ENCODE measurements at places on chromosomes 13 and 19.
A peak's percentile ranks its signal among the peaks of the same experiment; 100 is the strongest.

- H3K36me3 ChIP-seq, result no peaks in the 10 kb centered on the region
- H3K27me3 ChIP-seq, result peaks cover 76% of the 10 kb centered on the region
- no peak for DNase-seq
- peaks cover 17% of the 10 kb centered on the region for H3K4me1 ChIP-seq
- H3K27ac ChIP-seq, result no peak overlapping the region
These were observed 14.1 kb upstream of the CCNA1 start for GRCh38 chr13:36418022-36418805.

GRCh38 chr13:73932091-73932490 lies 202.1 kb downstream of the KLF12 start:
- H3K4me1 ChIP-seq, result peaks cover 42% of the 10 kb centered on the region
- H3K4me3 ChIP-seq, result no peak overlapping the region
- no peak for DNase-seq
- H3K27ac ChIP-seq, result peak overlapping the region; percentile 27
- no peaks in the 10 kb centered on the region for H3K27me3 ChIP-seq

- H3K27me3 ChIP-seq, result peaks cover 5% of the 10 kb centered on the region
- no peaks in the 10 kb centered on the region for H3K4me1 ChIP-seq
- H3K36me3 ChIP-seq, result no peaks in the 10 kb centered on the region
- no peak for DNase-seq
- no peak overlapping the region for H3K4me3 ChIP-seq
- H3K27ac ChIP-seq, result no peak overlapping the region
These were observed 1.3 kb downstream of the FPR3 start for GRCh38 chr19:51796195-51796679.

- H3K27me3 ChIP-seq, result peaks cover 7% of the 10 kb centered on the region
- no peaks in the 10 kb centered on the region for H3K36me3 ChIP-seq
- H3K27ac ChIP-seq, result no peak overlapping the region
These were observed 572 bp downstream of the UGGT2 start for GRCh38 chr13:96052656-96053002.

GRCh38 chr13:65090186-65090585 lies 2139.9 kb downstream of the PCDH9 start:
- no peaks in the 10 kb centered on the region for H3K4me1 ChIP-seq
- no peaks in the 10 kb centered on the region for H3K27me3 ChIP-seq
- H3K36me3 ChIP-seq, result no peaks in the 10 kb centered on the region
- no peak for DNase-seq

- H3K36me3 ChIP-seq, result peaks cover 5% of the 10 kb centered on the region
- H3K4me1 ChIP-seq, result peaks cover 12% of the 10 kb centered on the region
- peak overlapping the region; percentile 31 for H3K4me3 ChIP-seq
- DNase-seq, result no peak
These were observed 8.8 kb downstream of the ZIC2 start for GRCh38 chr13:99990126-99990977.

DNA sequence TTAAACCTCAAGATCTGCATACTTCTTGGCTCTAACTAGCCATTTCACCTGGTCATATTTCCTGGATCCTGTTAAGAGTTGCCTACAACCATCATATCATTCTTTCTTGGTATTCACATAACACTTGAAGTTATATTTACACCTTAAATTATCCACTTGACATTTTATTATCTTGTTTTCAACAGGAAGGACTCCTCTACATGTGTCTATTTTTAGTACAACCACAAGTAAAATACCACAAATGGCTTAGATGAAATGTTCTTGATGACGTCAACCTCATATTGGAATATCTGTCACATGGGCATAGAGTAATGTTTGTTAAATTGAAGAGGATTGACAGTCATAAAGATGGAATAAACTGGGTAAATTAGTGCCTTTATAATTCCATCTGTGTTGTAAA lies 9.4 kb downstream of the PCDH20 start:
- H3K4me3 ChIP-seq, result no peak overlapping the region
- no peak for DNase-seq
- no peaks in the 10 kb centered on the region for H3K36me3 ChIP-seq
- no peaks in the 10 kb centered on the region for H3K4me1 ChIP-seq

GRCh38 chr13:28239374-28239773 lies 101.0 kb downstream of the PAN3 start:
- H3K4me1 ChIP-seq, result peaks cover 14% of the 10 kb centered on the region
- no peak overlapping the region for H3K4me3 ChIP-seq
- H3K27me3 ChIP-seq, result no peaks in the 10 kb centered on the region
- no peak for DNase-seq
- no peak overlapping the region for H3K27ac ChIP-seq

DNA sequence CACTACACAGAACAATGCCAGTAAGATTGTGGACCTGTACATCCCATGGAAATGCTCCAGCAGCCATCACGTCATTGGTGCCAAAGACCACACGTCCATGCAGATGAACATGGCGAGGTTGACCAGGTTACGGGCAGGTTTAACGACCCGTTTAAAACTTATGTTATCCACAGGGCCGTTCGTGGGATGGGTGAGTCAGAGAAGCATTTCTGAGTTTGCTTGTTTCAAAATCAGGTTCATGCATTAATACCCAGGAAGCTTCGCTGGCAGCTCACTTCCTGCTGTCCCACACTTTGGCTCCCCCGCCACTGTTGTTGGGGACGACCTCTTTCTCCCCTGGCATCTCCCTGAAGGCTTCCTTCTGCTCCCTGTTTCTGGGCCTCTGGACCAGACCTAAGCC lies 194.1 kb downstream of the USP12 start:
- peaks cover 2% of the 10 kb centered on the region for H3K4me1 ChIP-seq
- no peak for DNase-seq
- H3K27me3 ChIP-seq, result peaks cover 44% of the 10 kb centered on the region

DNA sequence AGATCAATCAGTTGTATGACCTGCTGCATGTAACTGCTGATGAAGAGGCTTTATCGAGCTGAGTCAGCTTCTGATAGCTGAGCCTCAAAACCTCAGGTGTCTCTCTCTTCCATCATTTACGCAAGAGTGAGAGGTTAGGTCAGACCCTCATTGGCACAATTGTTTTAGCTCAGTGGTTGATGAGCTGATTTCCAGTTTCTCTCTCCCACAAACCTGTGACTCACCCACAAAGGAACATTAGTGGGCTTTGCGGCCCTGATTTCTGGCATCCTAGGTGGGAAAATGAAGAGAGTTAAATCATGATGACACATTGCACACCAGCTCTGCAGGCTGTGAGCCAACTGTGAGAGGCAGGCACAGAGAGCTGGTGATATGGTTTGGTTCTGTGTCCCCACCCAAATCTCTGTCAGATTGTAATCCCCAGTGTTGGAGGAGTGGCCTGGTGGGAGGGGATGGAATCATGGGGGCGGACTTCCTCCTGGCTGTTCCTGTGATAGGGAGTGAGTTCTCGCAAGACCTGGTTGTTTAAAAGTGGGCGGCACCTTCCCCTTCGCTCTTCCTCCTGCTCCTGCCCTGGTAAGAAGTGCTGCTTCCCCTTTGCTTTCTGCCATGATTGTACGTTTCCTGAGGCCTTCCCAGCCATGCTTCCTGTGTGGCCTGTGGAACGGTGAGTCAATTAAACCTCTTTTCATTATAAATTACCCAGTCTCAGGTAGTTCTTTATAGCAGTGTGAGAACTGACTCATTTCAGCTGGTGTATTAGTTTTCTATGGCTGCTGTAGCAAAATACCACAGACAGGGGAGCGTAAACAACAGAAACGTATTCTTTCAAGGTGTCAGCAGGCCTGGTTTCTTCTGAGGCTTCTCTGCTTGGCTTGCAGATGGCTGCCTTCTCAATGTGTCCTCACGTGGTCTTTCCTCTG lies 33.5 kb upstream of the TMTC4 start:
- no peaks in the 10 kb centered on the region for H3K4me1 ChIP-seq
- no peak overlapping the region for H3K4me3 ChIP-seq
- no peak overlapping the region for H3K27ac ChIP-seq
- no peaks in the 10 kb centered on the region for H3K27me3 ChIP-seq
- DNase-seq, result no peak
- H3K36me3 ChIP-seq, result no peaks in the 10 kb centered on the region

DNA sequence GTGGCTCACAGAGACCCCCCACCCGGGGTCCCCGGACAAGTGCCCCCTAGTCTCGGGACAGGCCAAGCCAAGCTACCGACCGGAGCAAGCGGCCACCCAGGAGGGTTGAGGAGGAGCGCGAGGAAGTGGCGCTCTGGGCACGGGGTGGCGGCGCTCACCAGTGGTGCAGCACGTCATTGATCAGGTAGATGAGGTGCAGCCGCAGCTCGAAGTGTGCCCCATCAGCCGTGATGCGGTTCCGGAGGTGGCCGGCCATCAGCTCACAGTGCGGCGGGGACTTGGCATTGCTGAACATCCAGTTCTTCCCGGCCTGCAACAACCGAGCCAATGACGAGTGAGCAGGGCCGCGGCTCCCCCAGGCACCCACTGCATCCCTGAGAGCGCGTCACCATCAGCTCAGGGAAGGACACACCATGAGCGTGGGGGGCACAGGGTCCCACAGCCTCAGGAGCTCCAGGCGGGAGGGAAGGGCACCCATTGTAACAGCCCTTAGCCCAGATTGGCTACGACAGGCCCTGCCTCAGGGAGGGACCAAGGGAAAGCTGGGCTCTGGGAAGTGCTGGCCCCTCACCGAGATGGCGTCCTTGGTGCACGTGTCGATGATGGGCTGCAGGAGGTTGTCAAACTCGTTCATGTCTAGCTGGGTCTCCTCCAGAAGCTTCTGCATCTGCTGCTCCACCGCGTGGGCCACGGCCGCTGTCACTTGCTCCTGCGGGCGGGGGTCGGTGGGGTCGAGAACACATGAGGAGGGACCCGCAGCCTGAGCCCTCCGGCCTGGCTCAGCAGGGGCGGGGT lies 9.6 kb downstream of the CHERP start:
- no peak overlapping the region for H3K27ac ChIP-seq
- no peak overlapping the region for H3K4me3 ChIP-seq
- no peak for DNase-seq
- peaks cover 6% of the 10 kb centered on the region for H3K36me3 ChIP-seq
- no peaks in the 10 kb centered on the region for H3K27me3 ChIP-seq

GRCh38 chr19:4059891-4060620 lies 6.6 kb downstream of the ZBTB7A start:
- no peaks in the 10 kb centered on the region for H3K36me3 ChIP-seq
- H3K27ac ChIP-seq, result peak overlapping the region; percentile 82
- peaks cover 21% of the 10 kb centered on the region for H3K4me1 ChIP-seq
- peak; percentile 61 for DNase-seq

DNA sequence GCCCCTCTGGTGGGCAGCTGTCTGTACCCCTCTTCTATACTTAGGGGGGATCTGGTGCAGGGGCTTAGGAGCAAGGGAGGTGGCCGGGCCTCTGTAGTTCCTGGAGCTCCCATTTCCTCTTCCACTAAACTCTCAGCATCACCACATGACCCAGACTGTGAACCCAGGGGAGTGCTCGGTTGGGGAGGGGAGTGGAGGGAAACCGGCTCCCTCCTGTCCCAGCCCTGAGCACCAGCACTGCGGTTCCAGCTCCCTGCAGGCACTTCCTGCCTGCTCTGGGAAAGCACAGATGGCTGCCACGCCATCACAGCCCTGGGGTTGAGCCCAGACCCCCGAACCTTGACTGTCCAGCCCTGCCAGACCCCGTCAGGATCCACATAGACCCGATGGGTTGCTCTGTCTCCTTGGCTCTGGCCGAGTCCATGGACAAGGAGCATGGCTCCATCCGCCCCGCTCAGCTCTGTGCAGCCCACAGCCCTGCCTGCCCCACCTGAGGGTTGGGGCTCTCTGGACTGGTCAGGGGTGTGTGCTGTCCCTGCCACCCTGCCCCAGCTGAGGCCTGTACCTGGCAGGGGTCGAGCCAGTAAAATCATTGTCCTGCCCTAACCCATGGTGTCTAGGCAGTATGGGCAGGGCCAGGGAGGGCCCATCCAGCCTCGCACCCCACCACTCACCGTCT lies 36.0 kb upstream of the SLC7A10 start:
- peaks cover 7% of the 10 kb centered on the region for H3K36me3 ChIP-seq
- peak overlapping the region; percentile 79 for H3K27ac ChIP-seq
- H3K4me1 ChIP-seq, result peaks cover 11% of the 10 kb centered on the region
- DNase-seq, result no peak
- peak overlapping the region; percentile 9 for H3K4me3 ChIP-seq

DNA sequence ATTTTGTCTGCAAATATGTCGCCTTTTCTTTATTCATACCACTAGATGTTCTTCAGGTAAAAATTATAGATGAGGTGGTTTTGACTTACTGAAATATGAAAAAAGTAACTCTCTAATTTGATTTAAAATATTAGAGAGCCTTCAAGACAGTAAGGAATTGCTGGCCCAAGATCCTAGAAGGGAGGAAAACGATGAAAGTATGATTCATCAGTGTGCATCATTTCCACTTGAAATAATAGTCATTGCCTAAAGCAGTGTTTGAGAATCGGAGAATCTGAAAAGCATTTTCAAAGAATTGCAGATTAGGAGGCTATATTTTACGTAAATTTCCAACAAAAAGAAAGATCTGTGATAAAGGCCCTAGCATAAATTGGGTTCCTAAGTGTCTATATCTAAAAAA lies 1707.9 kb upstream of the PRR20A start:
- H3K4me1 ChIP-seq, result no peaks in the 10 kb centered on the region
- H3K27ac ChIP-seq, result no peak overlapping the region
- no peak for DNase-seq
- H3K27me3 ChIP-seq, result no peaks in the 10 kb centered on the region
- H3K36me3 ChIP-seq, result no peaks in the 10 kb centered on the region

DNA sequence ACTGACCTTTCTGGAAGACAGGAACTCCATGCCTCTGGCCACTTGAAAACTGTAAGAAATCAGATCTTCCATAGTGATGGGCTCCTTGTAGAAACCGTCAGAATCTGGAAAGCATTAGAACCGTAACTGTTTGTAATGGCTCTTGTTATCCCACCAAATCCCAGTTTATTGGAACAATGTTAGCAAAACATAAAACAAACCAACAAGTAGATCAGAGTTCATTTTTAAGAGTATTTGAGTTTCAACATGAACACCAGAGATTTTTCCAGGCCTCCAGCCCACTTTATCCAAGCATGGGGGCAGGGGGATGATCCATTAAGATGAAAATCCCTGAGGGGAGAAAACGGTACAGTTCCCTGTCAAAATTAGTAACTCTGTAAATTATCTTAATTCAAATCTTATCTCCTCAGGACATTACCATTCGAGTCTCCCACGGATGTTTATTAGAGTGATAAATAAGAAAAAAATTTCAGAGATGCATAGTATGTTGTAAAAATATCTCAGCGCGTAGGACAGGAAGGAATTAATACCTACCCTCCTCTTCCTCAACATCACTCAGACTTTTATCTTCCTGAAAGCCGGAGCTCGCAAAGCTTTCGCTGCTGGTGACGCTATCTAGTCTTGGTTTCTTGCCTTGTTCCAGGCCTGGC lies 172.5 kb downstream of the FLT1 start:
- H3K27ac ChIP-seq, result no peak overlapping the region
- H3K36me3 ChIP-seq, result no peaks in the 10 kb centered on the region
- no peak overlapping the region for H3K4me3 ChIP-seq
- peaks cover 13% of the 10 kb centered on the region for H3K27me3 ChIP-seq
- peaks cover 5% of the 10 kb centered on the region for H3K4me1 ChIP-seq

GRCh38 chr13:40640845-40641458 lies 25.5 kb downstream of the FOXO1 start:
- peak overlapping the region; percentile 70 for H3K4me3 ChIP-seq
- H3K27ac ChIP-seq, result peak overlapping the region; percentile 90
- H3K27me3 ChIP-seq, result no peaks in the 10 kb centered on the region
- no peak for DNase-seq
- H3K36me3 ChIP-seq, result no peaks in the 10 kb centered on the region
